ENCODE measurements at places on chromosomes 3 and 15.

GRCh38 chr3:185582871-185583270, 3.2 kb upstream of the SENP2 start:
- DNase-seq = no peak

DNA sequence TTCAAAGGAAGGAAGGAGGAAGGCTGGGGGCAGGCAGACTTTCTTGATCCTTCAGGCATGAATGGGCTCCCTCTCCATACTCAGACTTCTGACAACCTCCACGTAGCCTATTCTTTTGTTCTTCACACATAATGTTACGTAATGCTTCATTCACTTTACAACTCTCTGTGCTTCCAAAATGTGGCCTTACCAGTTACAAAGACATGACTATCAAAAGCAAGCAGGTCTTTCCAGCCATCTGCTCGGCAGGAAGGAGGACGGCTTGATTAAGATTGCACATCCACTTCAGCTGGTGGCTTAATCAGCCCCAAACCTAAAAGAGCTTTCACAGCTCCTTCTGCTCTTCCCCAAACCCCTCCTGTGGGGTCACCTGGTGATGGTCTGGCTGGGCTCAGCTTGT, 263.2 kb downstream of the XXYLT1 start:
- no peak for DNase-seq

- DNase-seq = no peak
These were observed 34.8 kb downstream of the COMMD2 start for GRCh38 chr3:149717391-149718056.

DNA sequence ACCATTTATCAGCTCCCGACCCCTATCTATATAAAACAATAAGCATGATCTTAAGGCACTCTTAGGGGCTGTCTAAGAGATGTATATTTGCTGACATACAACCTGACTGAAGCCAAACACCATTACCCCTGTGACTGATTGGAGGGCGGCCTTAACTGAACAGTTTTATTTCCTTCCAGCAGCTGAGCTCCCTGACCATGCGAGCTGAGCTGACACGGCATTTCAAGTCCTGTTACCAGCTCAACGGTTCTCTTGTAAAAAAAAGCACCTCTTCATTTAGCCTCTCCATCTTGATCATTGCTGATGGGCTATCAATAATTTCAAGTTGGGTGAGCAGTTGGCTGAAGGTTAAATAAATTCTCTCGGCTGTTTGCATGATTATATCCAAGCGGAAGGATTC, 33.4 kb upstream of the BNIP2 start:
- no peak for DNase-seq

- no peak for DNase-seq
These were observed 153.2 kb downstream of the CTNNB1 start for GRCh38 chr3:41352510-41352909.

DNA sequence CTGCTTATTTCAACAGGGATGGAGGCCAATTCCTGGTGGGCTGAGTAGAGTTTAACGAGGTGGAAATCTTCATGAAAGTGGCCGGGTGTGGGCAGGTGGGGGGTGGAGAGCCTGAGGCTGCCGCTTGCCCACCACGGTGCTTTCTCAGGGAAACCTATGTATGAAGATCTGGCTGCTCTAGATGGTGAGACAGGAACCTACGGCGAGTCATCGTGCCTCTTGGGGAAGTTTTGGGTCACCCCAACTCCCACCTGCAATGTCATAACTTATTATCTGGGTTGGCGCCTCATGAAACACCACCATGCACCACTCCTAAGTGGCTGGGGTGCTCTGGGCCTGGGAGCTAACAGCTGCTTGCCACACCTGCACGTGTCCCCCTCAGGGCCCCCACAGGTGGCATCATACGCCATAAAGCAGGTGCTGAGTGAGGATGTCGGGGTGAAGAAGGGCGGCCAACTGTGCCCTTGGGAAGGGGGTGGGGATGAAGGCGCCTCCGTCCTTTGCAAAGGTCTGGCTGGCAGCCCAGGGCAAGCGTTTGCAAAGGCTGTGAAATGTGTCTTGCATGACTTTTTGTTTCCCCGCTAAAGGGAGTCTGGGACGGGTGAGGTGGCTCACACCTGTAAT, 27.9 kb upstream of the SNRPA1 start:
- DNase-seq = no peak

DNA sequence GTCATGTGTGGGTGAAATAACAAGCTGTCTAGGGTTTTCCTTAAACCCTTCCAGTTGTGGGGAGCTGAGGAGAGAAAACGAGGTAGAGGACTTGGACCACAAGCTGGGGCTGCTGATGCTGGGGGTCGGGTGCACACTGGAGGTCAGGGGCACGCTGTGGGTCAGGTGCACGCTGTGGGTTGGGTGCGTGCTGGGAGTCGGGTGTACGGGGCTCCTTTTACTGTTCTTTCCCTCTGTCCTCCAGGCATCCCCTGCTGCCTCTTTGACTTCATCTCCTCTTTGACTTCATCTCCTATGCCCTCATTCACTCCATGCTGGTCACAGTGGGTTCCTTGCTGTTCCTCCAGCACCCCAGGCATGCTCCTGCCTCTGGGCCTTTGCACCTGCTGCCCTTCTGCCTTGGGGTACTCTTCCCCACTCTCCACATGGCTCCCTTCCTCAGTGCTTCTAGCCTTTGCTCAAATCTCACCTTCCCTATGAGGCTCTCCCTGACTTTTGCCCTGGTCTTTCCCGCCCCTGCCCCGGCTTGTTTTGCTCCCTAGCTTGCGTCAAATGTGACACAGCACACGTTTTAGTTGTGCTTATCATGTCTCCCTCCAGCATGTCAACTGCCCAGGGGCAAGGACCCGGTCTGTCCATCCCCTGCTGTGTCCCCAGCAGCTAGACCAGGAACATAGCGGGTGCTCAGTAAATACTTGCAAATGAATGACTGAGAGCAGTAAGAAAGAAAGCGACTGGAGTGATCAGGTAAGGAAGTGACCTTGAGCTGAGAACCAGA, 45.4 kb downstream of the WNT7A start:
- DNase-seq = no peak

GRCh38 chr15:56365075-56365711, at the start of gene TEX9:
Gene TEX9, plus strand, starts transcription at chr15:56365426. Its CDS starts 25 bp downstream, at chr15:56365451.
- peak; percentile 73 for DNase-seq

- DNase-seq = no peak
These were observed 38.4 kb downstream of the SUCLG2 start for GRCh38 chr3:67616046-67616445.

DNA sequence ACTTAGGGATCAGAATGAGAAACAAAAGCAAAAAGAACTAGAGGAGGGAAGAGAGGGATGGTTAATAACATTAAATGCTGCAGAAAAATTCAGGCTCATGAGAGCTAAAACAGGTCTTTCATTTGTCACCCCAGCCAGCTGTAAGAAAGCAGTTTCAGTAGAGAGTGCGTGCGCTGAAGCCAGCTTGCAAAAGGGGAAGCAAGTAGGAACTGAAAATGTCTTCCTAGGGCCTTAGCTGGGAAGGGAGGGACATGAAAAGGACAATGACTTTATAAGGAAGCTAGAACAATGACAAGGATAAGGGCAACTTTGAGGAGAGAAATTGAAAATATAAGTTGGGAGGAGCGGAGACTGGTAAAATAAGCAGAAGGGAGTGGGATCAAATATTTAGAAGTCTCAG, 3.1 kb downstream of the CIAO2A start:
- DNase-seq = no peak

GRCh38 chr3:191348098-191348497, 17.8 kb upstream of the UTS2B start:
- DNase-seq = no peak

GRCh38 chr3:82005266-82005665, 243.8 kb upstream of the GBE1 start:
- no peak for DNase-seq

DNA sequence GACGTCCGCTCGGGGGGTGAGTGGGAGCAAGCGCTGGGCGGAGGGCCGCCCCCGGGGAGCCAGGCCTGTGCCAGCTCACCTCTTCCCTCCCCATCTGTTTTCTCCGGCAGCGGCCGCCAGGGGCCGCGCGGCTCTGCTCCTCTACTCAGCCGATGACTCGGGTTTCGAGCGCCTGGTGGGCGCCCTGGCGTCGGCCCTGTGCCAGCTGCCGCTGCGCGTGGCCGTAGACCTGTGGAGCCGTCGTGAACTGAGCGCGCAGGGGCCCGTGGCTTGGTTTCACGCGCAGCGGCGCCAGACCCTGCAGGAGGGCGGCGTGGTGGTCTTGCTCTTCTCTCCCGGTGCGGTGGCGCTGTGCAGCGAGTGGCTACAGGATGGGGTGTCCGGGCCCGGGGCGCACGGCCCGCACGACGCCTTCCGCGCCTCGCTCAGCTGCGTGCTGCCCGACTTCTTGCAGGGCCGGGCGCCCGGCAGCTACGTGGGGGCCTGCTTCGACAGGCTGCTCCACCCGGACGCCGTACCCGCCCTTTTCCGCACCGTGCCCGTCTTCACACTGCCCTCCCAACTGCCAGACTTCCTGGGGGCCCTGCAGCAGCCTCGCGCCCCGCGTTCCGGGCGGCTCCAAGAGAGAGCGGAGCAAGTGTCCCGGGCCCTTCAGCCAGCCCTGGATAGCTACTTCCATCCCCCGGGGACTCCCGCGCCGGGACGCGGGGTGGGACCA, 632 bp upstream of the CRELD1 start:
- peak; percentile 92 for DNase-seq

GRCh38 chr15:58043192-58043903, 22.2 kb downstream of the ALDH1A2 start:
- peak; percentile 47 for DNase-seq

DNA sequence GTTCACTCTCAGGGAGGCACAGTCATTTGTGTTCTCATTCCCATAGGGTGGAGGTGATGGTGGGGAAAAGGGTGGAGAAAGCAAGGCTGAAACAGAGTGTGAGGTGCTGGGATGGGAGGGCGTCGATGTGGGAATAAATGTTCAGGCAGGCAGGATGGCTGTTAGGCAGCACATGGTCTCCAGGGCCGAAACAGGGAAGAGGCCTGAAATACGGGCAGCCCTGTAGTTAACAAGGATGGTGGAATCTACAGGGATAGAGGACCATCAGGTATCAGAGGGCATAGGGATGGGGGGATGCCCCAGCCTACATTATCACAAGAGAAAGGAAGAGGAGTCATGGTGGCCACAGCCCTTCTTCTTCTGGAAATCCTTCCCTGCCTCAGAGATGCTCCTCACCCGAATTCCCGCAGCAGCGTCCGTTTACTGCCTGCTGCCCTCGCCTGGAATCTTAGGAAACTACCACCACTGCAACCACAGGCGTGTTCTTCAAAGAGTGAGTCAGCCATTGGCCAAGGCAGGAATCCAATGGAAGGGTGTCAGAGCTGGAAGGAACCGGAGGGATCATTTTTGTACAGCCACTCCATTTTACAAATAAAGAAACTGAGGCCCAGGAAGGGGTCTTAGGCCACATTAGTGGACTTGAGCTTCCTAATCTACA, 49.7 kb upstream of the POMGNT2 start:
- no peak for DNase-seq

DNA sequence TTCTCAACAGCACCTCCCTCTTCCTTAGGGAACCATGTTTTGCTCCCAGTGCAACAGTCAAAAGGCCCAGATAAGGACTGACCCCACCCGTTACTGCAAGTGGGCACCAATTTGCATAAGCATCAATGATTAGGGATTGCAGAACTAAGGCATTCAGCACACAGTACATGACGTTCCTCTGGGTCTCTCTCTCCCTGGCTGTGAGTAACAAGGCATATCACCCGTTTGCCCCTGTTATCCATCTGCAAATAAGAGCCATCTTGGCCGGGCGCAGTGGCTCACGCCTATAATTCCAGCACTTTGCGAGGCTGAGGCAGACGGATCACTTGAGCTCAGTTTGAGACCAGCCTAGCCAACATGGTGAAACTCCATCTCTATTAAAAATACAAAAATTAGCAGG, 18.8 kb downstream of the MAGI1 start:
- DNase-seq = no peak

GRCh38 chr3:181855825-181856224, 144.1 kb downstream of the SOX2 start:
- DNase-seq = no peak

DNA sequence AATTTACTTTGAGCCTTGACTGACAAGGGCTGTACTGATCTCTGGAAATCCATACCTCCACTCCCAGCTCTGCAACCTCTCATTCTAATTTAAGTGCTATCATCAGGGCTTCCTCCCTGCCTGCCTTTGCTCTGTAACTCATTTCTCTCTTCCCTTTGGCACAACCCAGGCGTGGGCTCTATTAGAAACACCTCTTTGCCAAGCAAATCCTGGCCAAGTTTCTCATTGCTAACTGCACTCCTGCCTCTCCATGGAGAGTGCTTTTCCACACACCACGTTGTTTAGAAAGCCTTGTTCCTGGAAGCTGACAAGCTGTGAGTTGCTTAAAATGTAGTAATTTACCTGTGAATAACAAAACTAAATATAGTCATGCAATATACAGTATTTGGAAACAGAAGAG, 20.1 kb upstream of the FSTL1 start:
- no peak for DNase-seq
